ENCODE measurements at places on chromosomes 6 and 20.

- DNase-seq: no peak
Measured at GRCh38 chr20:54517241-54517975, 42.0 kb downstream of the DOK5 start.

DNA sequence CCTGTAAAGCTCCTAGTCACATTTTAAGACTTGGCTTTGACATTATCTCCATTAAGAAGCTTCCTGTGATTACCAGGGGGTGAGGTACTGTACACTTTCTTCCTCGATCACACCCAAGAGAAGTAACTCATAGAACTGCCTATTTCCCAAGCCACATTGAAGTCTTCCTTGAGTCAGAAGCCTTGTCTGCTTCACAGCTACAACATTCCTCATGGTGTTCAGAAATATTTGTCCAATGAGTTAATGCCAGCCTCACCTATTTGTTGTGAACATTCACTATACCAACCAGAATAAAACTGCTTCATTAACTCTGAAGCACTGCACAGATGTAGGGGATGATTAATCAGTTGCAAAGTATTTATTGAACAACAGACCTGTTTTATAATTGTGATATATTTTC, 622.3 kb downstream of the PTPRT start:
- DNase-seq: no peak

- no peak for DNase-seq
Measured at GRCh38 chr20:49983123-49983847, 505 bp downstream of the SNAI1 start.

DNA sequence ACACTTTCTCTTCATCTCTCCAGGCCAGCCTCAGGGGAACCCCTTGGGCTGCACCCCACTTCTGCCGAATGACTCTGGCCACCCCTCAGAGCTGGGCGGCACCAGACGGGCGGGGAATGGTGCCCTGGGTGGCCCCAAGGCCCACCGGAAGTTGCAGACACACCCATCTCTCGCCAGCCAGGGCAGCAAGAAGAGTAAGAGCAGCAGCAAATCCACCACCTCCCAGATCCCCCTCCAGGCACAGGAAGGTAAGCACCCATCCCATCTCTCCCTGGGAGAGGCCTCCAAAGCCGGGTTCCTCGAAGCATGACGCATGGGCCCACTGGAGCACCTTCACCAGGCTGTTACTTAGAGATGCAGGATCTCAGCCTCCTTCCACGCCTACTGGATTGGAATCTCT, 11.3 kb downstream of the MDFI start:
- no peak for DNase-seq

DNA sequence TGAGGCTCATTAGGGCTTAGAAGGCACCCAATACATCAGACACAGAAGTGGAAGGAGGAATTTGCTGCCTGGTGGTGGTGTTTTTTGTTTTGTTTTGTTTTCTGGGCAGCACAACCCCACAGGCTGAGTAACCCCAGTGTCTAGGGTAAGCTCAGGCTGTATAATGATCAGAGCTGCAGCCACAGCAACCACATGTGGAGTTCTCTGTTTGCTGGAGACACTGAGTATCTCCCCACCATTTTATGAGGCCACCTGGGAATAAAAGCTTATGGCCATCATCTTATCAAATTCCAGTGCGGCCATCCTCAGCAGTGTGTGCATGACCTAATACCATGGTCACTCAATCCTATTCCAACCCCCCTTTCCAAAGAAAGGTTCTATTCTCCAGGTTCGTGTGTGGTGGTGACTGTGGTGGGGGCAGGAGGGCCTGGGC, 3.4 kb upstream of the DLL1 start:
- DNase-seq: no peak

- no peak for DNase-seq
Measured at GRCh38 chr6:46704562-46704961, 16.9 kb downstream of the TDRD6 start.

DNA sequence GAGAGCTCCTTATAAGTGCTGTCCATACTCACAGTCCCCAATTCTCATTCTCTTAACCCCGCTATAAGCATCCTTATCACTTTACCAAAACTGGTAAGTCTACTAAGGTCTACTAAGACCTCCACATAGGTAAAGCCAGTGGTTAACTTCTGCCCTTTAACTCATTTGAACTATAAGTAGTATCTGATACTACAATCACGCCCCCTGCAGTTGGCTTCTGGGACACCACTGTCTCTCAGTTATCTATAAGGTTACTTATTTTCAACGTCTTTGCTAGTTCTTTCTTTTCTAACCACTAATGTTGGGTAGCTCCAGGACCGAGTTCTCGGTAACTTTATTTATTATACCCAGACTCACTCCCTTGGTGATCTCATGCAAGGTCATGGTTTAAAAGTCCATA, 142.6 kb downstream of the ARHGAP18 start:
- peak; percentile 29 for DNase-seq

GRCh38 chr20:19231359-19232035, 19.1 kb downstream of the SLC24A3 start:
- DNase-seq: no peak

DNA sequence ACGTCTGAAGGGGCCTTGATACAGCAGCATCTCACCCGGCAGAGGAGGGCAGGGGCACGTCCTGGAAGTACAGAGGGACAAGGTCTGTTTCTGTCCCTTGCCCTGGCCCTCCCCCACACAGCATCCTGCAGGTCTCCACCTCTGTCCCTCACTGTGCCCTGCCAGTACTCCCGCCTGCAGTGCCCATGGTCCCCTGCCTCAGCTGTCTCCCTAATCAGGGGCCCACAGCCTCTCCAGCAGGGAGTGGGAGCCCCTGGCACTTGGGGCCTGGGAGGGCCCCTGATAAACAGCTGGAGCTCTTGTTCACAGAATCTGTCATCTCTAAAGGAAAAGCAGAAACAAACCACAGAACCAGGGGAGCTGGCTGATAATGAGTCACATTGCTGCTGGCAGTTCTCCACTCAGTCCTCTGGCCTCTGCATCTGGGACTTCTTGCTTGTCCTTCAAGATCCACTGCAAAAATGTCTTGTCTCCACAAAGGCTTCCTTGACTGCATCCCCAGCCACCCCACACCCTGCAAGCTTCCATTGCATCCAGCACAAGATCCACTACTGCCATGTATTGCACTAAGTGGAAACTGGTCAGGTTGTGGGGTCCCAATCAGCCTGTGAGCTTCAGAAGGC, 33.2 kb upstream of the TAF8 start:
- no peak for DNase-seq

- DNase-seq: no peak
Measured at GRCh38 chr6:170417881-170418280, 111.3 kb downstream of the FAM120B start.

- DNase-seq: no peak
Measured at GRCh38 chr6:51541847-51542246, 545.6 kb downstream of the PKHD1 start.

- DNase-seq: no peak
Measured at GRCh38 chr6:52575502-52575892, 1.4 kb downstream of the TRAM2 start.

DNA sequence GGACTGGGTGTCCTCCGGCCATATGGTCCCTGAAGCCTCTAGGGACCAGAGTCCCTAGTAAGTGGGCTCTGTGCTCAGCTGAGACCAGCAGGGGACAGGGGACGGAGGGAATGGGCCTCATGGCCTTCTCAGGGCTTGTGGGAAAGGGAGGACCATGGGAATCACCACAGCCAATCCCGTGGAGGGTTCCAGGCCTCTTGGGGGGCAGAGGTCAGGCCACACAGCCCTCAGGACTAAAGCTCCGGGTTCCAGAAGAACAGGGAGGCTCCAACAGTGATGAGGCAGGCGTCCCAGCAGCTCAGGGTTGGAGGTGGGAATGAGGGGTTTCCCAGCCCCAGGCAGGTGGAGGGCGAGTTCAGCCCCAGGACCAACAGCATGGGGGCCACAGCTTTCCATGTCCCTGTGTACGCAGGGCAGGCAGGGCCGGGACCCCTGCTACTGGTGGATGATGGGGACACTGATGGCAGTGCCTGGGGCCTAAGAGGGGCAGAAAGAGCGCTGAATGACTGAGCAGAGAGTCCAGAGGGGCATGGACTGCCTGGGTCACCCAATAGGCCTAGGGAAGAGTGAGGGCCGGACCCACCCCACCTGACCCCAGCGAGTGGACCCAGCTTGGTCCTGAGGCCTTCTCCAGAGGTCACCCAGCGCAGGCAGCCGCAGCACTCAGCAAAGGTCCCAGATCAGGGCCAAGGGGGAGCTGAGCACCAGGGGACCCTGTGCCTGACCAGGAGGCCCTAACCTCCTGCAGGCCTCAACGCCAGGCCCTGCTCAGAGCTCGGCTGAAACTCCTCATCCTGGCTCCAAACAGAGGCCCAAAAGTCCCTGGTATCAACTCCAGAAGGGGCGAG, 8.8 kb downstream of the MYL9 start:
- DNase-seq: no peak

DNA sequence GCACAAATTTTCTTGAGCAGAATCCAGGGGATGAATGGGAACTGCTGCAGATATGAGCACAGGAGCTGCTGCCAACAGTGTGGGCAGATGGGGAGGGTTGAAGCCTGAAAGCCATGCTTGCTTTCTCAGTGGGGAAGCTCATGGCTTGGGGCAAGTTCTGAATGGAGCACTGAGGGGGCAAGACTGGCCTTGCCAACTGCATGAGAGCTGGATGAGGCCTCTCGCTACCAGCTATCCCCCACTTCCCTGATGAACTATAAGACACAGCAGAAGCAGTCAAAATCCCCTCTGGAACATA, 28.3 kb downstream of the TREM1 start:
- DNase-seq: no peak

GRCh38 chr6:70180183-70180900, 122.5 kb downstream of the COL9A1 start:
- no peak for DNase-seq

GRCh38 chr20:56259948-56260347, 11.4 kb downstream of the MC3R start:
- DNase-seq: no peak

- DNase-seq: no peak
Measured at GRCh38 chr20:11970243-11970836, 52.6 kb downstream of the BTBD3 start.

- no peak for DNase-seq
Measured at GRCh38 chr6:132139611-132140010, 188.4 kb upstream of the CCN2 start.

Data from activated CD4-positive, alpha-beta T cell treated with anti-CD3 and anti-CD28 coated beads, Interleukin-2, amount 50 U/mL, for 4 hours (primary cell).